ENCODE measurements at places on chromosomes 2 and 18. TPM values are rescaled to one million over a fixed set of nuclear protein-coding genes. Genes with fewer than 3 reads are reported as not detected.

The GALNT13 gene
- not detected for polyA plus RNA-seq

The ELOA2 gene
- polyA plus RNA-seq, result not detected

- H3K4me1 ChIP-seq, result no peaks in the 10 kb centered on the region
- no peak overlapping the region for H3K4me3 ChIP-seq
- H3K27ac ChIP-seq, result no peak overlapping the region
- no peak for DNase-seq
- no peaks in the 10 kb centered on the region for H3K27me3 ChIP-seq
Observed at GRCh38 chr2:193371200-193371599, 1176.5 kb upstream of the TMEFF2 start.

GRCh38 chr2:218781691-218782527 lies at the start of gene CYP27A1:
Gene CYP27A1, plus strand, starts transcription at chr2:218782147. Its CDS starts 36 bp downstream, at chr2:218782183.
- H3K36me3 ChIP-seq, result no peaks in the 10 kb centered on the region
- no peak within 1 kb of the TSS for H3K27ac ChIP-seq
- H3K27me3 ChIP-seq, result peaks cover 26% of the 10 kb centered on the region
- H3K4me3 ChIP-seq, result no peak within 1 kb of the TSS
- no peak for DNase-seq

GRCh38 chr2:113156278-113157117 lies 17.3 kb upstream of the PSD4 start:
- DNase-seq, result no peak
- peak overlapping the region; percentile 64 for H3K4me3 ChIP-seq
- H3K27ac ChIP-seq, result peak overlapping the region; percentile 10
- no peaks in the 10 kb centered on the region for H3K36me3 ChIP-seq
- peaks cover 2% of the 10 kb centered on the region for H3K27me3 ChIP-seq

DNA sequence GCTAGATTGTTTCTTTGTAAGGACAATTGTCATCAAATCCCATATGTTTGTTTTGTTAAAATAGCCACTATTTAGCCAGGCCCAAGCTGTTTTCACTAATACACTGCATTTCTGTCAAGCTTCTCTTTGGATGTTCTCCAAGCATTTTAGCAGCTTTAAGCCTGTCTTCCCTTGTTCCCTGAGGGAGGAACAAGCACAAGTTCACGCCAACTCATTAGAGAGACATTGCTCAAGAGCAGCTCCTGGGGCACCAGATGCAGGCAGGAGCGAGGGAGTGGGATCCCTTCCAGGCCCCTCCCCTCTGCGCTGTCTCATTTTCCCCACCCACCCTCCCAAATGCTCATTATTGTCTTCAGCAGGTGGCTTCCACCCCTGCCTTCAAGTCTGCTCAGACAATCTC lies 32.6 kb upstream of the PPP3R1 start:
- no peaks in the 10 kb centered on the region for H3K4me1 ChIP-seq
- no peak overlapping the region for H3K27ac ChIP-seq
- no peaks in the 10 kb centered on the region for H3K36me3 ChIP-seq
- no peak for DNase-seq
- H3K4me3 ChIP-seq, result no peak overlapping the region
- peaks cover 19% of the 10 kb centered on the region for H3K27me3 ChIP-seq

GRCh38 chr2:74937221-74937880 lies 21.1 kb upstream of the POLE4 start:
- H3K27me3 ChIP-seq, result peaks cover 3% of the 10 kb centered on the region
- no peak for DNase-seq
- H3K36me3 ChIP-seq, result no peaks in the 10 kb centered on the region
- H3K27ac ChIP-seq, result no peak overlapping the region
- H3K4me3 ChIP-seq, result no peak overlapping the region

- H3K27me3 ChIP-seq, result no peaks in the 10 kb centered on the region
- H3K4me1 ChIP-seq, result no peaks in the 10 kb centered on the region
- no peak overlapping the region for H3K27ac ChIP-seq
- no peak overlapping the region for H3K4me3 ChIP-seq
- DNase-seq, result no peak
Observed at GRCh38 chr2:85706063-85706462, 11.9 kb downstream of the GNLY start.

GRCh38 chr2:237900891-237901831 lies 41.7 kb downstream of the RAMP1 start:
- no peaks in the 10 kb centered on the region for H3K36me3 ChIP-seq
- no peaks in the 10 kb centered on the region for H3K27me3 ChIP-seq
- no peak overlapping the region for H3K27ac ChIP-seq
- no peak overlapping the region for H3K4me3 ChIP-seq

GRCh38 chr18:2994020-2994589 lies 18.8 kb downstream of the LPIN2 start:
- H3K4me3 ChIP-seq, result no peak overlapping the region
- no peaks in the 10 kb centered on the region for H3K27me3 ChIP-seq
- H3K4me1 ChIP-seq, result peaks cover 19% of the 10 kb centered on the region
- no peak for DNase-seq
- H3K27ac ChIP-seq, result no peak overlapping the region
- H3K36me3 ChIP-seq, result no peaks in the 10 kb centered on the region
